ENCODE measurements at places on chromosomes 11 and 22. TPM values are rescaled to one million over a fixed set of nuclear protein-coding genes. Genes with fewer than 3 reads are reported as not detected.

Gene TRIM48
- not detected for total RNA-seq

Gene EXPH5
- total RNA-seq = 1.2 TPM

DNA sequence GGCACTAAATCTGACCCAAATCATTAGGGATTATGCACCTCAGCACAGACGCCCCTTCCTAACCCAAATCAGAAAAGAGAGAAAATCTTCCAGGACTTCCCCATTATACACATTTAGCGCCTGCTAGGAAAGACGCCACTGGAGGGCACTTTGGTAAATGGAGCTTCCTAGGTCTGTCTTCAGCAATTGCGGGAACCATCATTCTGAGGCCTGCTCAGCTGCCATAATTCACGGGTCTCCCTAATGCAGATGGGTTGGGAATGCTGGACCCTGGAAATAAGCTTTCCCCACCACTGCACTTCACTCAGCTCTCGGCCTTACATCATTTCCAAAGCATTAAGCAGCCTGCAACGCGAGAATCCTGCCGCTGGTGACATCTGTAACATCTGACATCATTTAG is 86.2 kb upstream of the OPCML start:
- no peak for DNase-seq

DNA sequence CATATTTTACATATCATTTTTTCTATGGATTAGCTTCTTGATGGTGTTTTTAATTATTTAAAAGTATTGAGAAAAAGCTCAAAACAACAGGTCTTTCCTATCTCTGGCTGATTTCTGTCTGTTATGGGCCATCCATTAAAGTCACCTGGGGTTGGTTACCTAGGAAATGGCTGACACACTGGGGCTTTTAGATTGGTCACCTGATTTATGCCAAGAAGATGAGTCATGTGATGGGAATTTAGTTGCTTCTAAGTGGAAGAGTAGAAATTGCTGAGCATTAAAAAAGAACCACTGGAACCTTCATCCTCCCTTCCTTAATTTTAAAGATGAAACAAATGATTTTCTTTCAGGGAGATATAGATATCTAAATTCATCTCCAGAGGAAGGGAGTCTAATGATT is 48.8 kb upstream of the LARGE1 start:
- DNase-seq = no peak

DNA sequence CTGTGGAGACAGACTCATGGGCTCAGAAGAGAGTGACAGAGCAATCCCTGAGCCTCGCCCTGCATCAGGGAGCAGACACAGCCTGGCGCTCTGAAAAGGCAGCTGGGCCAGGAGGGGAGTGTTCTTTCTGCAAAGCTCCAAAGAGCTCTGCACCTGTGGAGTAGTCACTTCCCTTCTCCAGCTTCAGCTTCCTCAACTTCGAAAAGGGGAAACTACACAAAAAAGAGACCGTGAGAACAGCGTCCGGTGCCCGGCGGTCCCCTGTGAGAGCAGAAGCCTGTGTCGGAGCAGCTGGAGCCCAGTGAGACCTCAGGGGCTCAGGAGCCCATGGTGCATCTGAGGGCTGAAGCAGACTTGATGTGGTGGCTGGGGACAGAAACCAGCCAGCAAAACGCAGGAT is 35.1 kb downstream of the TP53I11 start:
- DNase-seq = no peak

GRCh38 chr22:29907753-29908515 is 25.0 kb downstream of the MTMR3 start:
- DNase-seq = no peak

- DNase-seq = no peak
Observed at GRCh38 chr22:35997438-35997837, 31.2 kb downstream of the RBFOX2 start.

GRCh38 chr11:120871924-120872323 is 152.0 kb upstream of the TBCEL start:
- DNase-seq = no peak

DNA sequence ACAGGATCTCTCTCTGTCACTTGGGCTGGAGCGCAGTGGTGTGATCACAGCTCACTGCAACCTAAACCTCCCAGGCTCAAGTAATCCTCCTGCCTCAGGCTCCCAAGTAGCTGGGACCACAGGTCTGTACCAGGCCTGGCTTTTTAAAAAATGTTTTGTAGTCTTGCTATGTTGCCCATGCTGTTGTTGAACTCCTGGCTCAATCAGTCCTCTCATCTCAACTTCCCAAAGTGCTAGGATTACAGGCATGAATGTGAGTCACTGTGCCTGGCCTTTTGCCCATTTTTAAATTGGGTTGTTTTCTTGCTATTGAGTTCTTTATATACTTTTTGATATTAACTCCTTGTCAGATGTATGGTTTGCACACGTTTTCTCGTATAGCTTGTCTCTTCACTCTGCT is 33.0 kb upstream of the PITPNB start:
- no peak for DNase-seq

DNA sequence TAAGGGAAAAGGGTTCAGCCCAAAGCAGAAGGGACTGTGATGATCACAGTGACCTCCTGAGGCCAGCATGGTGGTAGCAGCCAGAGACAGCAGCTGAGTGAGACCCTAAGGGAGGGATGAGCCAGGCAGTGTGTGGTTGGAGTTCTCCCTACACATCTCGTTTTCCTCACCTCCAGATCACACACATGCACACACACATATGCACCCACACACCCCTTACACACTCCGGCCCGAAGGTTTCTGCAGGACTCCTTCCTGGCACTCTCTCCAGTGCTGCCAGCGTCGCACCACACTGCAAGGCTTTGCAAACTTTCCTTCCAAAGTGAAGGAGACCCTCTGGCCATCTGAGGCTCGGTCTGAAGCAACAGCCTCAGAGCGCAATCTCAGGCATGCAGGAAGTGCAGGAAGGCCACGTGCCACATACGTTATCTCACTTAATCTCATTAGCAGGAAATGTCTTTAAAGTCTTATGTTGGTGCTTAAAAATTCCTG is 26.9 kb upstream of the TP53I11 start:
- no peak for DNase-seq

- DNase-seq = no peak
Observed at GRCh38 chr22:27107824-27108223, 450.4 kb downstream of the MIAT start.

Gene CFAP300
- total RNA-seq = not detected

GRCh38 chr22:37581504-37581903 is 1.6 kb upstream of the LGALS2 start:
- no peak for DNase-seq

Gene OR4A5
- not detected for total RNA-seq

DNA sequence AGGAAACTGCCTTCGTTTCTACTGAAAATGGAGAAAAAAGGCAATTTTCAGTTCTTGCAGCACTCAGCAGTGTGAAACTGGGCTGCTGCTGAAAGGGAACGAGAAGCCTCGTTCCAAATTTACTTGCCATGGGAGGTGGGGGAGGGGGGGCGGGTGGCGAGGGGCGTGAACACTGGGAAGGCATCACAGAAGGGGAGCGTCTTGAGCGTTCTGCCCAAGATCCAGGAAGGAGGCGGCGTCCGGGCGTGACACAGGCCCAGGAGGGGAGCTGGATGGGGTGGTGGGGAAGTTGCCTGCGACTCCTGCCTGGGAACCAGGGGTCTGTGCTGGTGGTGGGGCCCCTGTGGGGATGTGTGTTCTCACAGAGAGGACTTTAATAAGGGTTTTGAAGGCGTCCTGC is 213.5 kb downstream of the CTTN start:
- no peak for DNase-seq

DNA sequence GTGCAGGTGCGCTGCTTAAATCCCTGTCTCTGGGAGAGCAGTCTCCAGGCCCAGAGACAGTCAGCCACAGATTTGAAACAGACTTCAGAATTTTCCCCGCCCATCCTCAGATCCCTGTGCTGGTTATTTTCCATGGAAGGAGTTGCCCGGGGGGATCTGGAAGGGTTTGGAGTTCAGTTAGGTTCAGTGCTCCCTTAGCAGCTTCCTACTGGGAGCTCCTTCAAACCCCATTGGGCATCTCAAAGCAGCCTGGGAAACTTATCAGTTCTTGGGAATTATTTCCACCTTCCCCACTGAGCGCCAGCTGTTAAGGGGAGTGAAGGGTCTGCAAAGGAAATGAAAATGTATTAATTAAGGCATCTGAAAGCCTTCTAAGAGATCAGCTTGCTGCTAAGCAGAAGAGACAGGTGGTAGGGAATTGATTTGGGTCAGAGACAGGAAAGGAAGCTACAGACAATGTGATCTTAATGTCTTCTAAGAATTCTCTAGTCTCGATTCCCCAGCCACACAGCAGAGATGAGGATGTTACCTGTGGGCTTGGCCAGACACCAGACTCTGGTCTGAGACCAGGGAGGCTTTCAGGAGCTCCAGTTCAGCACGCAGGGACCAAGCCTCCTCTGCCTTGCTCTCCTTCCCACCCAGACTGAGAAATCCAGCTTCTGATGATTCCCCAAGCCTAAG is 106.2 kb upstream of the TBCEL start:
- DNase-seq = no peak
